ENCODE measurements at places on chromosomes 5 and 9.
A peak's percentile ranks its signal among the peaks of the same experiment; 100 is the strongest.

- no peak for DNase-seq
Measured at GRCh38 chr5:92527311-92528078, 1053.5 kb downstream of the NR2F1-AS1 start.

- no peak for DNase-seq
Measured at GRCh38 chr5:173581408-173582215, 34.8 kb downstream of the BOD1 start.

DNA sequence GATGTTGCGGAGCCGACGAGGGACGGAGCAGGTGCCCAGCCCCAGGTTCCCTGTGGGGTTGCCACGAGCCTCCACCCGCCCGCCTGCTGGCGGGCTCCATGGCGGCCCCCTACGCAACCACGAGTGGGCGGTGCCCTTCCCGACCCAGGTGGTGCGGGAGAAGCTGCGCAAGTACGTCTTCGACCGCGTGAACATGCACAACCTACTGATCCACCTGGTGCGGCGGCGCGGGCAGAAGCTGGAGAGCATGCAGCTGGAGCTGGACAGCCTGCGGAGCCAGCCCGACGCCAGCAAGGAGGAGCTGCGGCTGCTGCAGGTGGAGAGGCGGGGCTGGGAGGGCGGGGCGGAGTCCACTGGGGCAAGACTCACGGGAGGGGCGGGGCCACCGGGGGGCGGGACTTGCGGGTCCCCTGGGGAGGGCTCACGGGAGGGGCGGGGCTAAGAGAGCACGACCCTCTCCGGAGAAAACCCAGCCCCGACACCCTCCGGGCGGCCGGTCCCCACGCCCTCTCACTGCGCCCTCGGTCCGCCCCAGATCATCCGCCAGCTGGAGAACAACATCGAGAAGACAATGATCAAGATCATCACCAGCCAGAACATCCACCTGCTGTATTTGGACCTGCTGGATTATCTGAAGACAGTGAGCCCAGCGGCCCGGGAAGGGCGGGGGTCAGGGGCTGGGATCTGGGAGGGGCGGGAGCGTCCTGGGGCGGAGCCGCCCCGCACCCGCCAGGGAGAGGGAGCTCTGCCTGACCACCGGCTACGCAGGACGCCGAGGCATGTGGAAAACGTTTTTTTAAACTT is 3.9 kb downstream of the CCDC183 start:
- peak; percentile 77 for DNase-seq

GRCh38 chr9:113215132-113215531 is 5.9 kb downstream of the FKBP15 start:
- peak; percentile 19 for DNase-seq

GRCh38 chr5:65749956-65750355 is 28.0 kb downstream of the NLN start:
- no peak for DNase-seq

GRCh38 chr9:109769250-109769649 is 10.7 kb upstream of the PALM2AKAP2 start:
- DNase-seq = no peak
